ENCODE measurements at places on chromosomes 6 and 20. TPM values are rescaled to one million over a fixed set of nuclear protein-coding genes. Genes with fewer than 3 reads are reported as not detected.

- DNase-seq = no peak
These were observed 292.0 kb downstream of the ALDH8A1 start for GRCh38 chr6:134657751-134658527.

- no peak for DNase-seq
These were observed 7.8 kb downstream of the QRSL1 start for GRCh38 chr6:106637051-106637716.

DNA sequence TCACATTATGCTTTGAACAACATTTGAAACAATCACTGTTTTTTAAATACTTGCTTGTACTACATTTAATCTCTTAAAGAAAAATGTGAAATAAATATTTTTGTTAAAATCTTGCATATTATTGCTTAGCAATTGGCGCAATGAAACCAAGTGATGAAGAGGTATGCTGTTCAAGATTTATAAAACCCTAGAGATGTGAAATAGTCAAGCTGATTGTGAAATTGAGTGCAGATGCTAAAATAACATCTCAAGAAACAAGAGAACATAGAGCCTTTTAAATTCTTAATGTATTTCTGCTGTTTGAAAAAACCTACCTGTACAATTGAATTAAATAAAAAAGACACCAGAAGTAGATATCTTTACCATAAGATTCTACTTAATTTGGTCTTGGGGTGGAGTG lies 179.2 kb upstream of the MCHR2 start:
- DNase-seq = no peak

DNA sequence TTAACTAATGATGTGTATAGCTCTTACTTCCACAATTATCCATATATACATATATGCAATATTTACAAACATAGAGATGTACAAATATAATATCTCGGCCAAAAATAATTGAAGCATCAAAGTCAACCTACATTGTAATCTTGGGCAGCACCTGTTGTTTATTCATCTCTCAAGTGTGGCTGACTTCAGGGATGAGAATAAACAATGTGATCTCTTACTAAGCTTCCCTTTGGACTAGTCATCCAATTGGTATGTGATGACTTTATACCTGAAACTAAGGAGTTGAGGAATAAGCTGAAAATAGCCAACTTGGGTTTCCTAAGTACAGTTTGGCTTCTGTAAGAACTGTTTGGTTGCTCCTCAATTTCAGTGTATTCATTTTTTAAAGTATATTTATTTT lies 256.6 kb downstream of the KHDC1L start:
- DNase-seq = no peak

DNA sequence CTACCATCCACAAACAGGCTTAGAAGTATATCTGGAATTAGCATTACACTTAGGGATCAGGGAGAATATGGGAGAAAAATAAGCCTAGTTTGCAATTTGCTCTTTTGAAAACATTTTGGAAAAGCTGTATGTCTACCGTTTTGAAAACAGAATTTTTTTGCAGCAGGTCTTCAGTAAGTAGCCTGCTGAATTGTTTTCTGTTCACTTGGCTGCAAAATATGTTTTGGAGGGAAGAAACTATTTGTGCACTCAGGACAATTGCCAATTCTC lies 39.6 kb downstream of the ILRUN start:
- DNase-seq = no peak

TMC2 gene
- not detected for total RNA-seq

GRCh38 chr6:151229401-151230276 lies 10.1 kb upstream of the AKAP12 start:
- DNase-seq = no peak

IPCEF1 gene
- 3.2 TPM for total RNA-seq

LY86 gene
- 1.8 TPM for total RNA-seq

DNA sequence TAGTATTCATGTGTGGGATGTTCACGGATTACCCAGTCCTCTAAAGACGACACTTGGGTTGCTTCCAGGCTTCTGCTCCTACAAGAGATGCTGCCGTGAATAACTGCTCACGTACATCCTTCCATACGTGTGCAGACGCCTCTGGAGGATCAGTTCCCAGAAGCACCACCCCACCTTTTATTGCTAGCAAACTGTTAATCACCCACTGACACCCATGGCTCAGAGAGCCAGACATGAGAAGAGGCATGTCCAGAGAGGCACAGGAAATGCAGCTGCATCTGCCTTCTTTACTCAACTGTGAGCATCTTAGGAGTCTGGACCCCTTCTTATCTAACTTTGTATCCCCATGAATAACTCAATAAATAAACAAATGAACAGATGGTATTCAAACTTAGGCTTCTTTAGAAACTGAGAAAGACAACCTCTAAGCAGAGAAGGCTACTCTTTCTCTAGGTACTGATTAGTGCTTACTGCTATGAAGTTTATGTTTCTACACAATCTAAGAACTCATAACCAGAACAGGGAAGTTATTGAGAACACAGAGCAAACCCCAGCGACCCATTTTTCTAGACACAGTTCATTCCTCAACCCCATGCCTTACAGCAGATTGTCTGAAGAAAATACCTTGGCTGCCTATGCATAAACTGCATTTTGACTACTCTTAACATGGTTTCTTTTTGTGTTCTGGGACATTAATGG lies 228.7 kb upstream of the RREB1 start:
- DNase-seq = no peak

GRCh38 chr6:119938752-119939151 lies 589.2 kb upstream of the MAN1A1 start:
- DNase-seq = no peak

OR2H2 gene
- not detected for total RNA-seq

PI16 gene
- 15.4 TPM for total RNA-seq

- DNase-seq = no peak
These were observed 19.4 kb downstream of the SDHAF4 start for GRCh38 chr6:70586114-70586513.

DNA sequence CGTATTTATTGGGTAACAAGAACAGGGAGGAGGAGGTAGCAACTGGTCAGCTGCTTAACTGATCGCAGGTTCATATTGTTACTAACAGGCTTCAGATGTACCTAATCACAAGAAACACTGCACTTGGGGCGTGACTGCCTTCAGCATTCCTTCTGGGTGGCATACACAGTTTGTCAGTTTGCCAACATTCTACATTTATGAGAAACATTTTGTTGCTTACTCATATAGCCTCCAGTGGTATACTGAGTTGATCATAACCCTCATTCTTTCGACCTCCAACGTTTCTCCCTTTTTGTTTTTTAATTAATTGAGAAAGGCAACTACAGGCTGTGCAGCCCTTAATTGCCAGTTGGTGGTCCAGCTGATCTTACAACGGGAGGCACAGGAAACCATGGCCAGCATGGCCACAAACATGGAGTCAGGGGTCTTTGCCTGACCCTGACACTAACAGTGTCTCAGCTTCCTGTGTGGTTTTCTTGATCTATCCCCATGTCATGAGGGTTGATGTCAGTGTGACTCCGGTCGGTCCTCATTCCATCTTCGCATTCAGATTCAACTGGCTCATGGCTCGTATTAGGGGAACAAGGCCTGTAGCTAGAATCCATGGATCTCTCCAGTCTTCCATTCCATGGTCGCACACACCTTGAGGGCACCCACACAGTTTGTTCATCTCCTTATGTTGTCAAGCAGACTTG lies 9.4 kb downstream of the EPB41L2 start:
- DNase-seq = no peak

- no peak for DNase-seq
These were observed 139.9 kb downstream of the HIVEP2 start for GRCh38 chr6:142805042-142805441.

DNA sequence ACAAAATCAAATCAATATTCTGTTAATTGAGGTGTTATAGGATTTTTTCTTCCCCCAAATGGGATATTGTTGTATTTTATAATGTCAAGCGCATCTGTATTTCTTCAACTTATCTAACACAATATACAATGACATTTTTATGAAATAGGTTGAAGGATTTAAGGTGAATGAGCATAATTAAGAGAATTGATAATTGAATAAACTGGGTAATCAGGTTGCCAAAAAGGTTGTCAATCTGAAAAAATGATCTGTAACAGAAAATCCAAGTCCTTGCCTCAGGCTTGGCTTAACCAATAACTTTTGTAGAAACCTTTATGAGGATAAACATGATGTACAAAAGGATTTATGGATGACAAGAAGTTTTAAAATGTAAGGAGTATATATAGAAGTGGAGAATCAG lies 1101.7 kb upstream of the EYS start:
- DNase-seq = no peak

GRCh38 chr20:4932061-4932460 lies 69.2 kb downstream of the SLC23A2 start:
- DNase-seq = no peak

GRCh38 chr20:51122931-51123658 lies 100.2 kb upstream of the KCNG1 start:
- DNase-seq = no peak

DNA sequence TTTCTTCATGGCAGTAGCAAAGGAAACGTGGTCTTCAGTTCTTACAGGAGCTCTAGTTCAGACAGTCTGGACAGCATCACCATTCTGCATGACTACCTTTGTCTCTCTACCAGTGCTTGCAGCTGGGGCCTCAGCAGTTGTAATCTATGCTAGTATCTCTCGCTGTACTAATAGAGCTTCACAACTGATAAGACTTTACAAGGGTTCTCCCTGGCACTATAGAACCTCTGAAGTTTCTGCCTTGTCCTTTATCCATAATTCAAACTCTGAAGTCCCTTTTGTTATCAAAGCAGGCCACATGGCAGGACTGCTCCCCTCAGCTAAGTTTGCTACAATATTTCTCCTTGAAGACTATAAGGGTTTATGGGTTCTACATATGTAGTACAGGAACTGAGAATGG lies 842.1 kb upstream of the ADGRB3 start:
- no peak for DNase-seq

GRCh38 chr6:103215847-103216246 lies 1643.9 kb downstream of the HACE1 start:
- no peak for DNase-seq

DNA sequence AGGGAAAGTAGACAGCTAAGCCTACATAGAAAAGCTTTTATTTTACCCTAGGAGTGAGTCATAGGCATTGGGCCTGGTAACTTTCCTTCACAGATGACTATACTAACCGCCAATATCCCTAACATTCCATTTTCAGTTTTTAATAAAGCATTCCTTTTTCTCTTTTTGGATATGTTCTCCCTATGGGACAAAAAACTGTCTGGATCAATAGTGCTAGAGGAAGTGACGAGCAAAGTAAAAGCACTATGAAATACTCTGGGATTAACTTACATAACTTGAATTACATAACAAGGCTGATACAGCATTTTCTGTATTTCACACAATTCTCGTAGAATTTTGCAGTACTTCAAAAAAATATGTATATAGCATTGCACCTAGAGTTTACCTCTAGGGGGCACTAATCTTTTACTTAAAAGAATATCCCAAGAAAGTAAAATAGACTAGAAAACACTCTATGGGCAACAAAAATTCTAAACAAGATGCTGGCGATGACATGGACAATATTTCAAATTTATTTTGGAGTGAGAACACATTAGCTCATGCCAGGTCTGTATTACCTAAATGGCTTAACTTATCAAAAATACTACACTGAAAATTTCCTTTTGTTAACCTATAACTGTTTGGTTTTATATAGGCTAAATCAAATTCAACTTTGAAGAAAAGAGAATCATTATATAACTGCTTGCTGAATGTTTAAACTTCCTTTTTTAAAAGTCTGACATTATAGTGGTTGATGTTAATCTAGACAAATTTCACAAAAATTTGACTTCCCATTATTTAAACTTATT lies 66.3 kb upstream of the DST start:
- no peak for DNase-seq

Measured in ureter (tissue), 1 donor.